Activated gamma-delta T cell (primary cell): ENCODE measurements at places on chromosomes 4 and X.

DNA sequence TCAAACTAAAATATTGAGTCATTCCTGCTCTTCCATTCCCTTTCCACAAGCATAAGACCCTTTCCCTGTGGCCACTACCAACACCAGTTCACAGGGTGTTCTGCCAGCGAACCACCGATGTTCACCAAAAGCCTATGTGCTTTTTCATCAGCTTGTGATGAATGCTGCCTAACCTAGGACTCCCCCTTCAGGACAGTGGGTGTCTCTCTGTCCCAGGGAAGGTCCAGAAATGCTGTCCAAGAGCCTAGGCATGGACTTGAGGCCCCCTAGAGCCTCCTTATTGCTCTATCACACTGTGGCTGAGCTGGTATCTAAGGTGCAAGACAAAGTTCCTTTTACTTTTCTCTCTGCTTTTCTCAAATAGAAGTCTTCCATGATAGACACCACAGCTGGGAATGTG lies 1015.6 kb downstream of the PCDH19 start:
- DNase-seq, result no peak

GRCh38 chr4:38805530-38806145 lies 1.0 kb upstream of the TLR1 start:
- no peak for DNase-seq

DNA sequence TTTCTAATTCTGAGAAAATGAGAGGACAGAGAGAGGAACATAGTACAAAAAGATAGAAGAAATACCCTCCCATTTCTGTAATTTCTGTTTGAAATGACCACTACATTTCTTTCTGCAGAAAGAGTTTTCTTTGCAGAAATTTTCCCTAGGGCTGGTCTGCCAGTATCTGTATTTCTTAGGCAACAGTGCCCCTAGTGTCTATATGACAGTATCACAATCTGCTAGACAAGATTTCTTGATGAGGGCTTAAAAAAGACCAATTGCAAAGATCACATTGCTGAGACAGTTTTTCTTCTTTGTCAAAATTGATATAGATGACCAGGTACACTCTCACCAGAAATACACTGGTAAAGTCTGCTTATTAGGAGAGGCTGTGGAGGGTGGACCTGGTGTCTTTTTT lies 81.0 kb upstream of the ZDHHC15 start:
- no peak for DNase-seq

DNA sequence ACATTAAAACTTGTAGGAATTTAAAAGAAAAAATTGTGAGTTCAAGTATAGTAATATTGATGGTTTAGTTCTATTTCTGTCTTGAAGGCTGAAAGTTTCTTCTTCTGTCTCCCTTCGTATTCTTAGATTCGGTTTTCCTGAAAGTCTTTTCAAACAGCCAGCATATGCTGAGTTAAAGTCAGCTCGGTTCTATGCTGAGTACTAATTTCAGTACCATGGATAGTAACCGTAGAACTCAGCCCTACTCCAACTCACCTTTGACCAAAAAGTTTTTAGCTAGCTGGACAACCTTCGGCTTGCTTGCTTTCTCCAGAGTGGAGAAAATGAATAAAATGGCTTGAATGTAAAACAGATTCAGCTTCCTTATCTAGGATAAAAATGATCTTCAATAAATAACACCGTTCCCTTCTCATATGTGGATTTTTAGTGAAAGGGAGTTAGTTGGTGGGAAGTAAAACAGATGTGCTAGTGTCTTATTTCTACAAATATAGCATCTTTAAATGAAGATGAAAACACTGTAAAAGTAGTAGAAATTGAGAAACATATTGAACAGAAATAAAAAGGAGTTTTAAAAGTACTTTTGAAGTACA lies 5.2 kb downstream of the POU4F2 start:
- DNase-seq, result no peak

DNA sequence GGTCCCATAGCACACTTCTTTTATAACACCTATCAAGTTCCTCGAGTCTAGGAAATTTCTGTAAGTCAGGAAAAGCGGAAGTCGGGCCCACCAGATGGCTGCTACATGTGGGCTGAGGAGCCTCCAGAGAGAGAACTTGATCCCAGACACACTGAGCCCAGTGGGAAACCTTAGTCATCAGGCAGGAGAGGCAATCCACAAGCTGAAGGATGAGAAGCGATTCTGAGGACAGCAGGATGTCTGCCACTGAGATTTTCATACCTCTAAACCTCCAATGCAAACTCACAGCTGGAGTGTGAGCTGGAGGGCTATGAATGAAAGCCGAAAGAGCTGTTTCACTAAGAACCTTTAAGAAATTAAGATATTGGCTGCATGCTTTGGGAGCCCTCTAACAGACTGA lies 52.6 kb upstream of the PDHA1 start:
- no peak for DNase-seq

GRCh38 chr4:112736718-112737135 lies 99.8 kb downstream of the LARP7 start:
- DNase-seq, result no peak

GRCh38 chrX:31603411-31604120 lies 531.7 kb upstream of the FTHL17 start:
- no peak for DNase-seq
